ENCODE measurements at places on chromosomes 11 and 22.
A peak's percentile ranks its signal among the peaks of the same experiment; 100 is the strongest.

DNA sequence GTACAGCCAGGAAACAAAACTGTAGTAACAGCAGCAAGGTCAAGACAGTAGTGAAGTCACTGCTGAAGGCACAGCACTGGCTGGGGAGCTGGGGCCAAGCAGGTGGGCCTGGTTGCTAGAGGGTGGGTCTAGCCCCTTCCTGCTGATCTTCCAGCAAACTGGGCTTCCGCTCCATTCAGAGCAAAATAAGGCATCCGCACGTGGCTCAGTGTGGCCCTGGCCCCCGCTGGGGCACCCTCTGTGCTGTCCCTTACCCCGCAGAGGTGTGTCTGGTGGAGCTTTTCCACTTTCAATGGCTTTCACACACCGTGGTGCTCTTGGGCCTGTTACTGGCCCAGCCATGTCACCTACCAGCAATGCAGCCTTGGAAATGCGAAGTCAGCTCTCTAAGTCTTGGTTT is 162.4 kb upstream of the B3GAT1 start:
- DNase-seq, result no peak

DNA sequence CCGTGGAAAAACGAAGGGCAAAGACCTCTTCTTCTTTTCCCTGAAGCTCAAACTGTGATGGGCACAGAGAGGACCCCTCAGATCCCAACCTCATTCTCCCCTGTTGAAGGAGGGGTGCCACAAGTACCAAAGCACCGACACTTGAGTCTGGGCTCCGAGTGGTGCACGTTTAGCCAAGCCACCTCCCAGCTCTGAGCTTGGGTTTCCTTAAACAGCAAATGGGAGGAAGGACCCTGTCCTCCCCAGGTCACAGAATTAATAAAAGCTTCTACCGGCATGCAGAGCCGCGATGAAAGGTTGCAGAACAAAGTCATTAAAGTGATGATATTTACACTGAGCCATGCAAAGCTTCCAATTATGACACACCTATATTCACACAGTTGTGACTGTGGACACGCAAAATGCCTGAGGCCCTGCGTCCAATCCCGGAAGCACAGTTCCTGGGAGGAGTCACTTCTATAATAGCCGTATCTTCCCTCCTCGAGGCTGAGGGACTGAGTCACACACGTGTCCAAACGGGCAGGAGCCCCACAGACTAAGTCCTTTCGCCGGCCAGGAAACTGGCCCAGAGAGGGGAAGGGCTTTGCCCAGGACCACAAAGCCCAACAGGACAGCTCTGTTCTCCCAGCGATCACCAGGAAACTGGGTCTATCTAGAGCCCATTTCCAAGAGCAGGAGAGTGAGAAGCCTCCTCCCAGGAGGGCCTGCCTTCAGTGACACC is 922 bp upstream of the CSNK1E start:
- DNase-seq, result no peak

DNA sequence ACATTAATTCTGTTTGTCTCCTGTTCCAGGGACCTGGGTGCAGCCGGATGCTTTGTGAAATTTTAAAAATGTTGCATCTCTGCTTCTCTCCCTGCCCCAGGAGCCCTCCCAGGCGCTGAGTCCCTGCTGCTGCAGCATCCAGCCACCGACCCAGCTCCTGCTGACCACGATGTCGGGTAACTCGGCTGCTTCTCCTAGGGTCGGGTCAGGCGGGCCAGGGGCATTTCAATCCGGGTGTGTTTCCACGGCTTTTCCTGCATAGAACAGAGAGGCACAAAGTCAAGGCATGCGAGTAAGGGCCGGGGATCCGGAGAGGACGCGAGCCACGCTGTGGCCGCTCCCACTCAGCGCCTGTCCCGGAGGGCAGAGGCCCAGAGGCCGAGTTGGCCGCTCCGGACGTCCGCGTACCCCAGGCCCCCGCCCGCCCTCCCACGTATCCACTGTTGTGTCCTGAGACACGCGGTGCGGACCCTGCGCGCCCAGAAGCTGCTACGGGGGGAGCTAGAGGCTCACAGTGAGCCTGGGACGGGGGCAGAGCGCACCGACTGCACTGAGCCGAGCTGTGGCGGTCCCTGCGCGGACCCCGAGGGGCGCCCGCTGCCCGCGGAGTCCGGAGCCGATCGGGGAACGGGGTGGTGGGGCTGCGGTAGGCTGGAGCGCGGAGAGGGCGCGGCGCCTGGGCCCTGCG is at the start of gene POU2AF3:
Gene POU2AF3 (plus strand): TSS at position 134 of the 688 bp plus-strand sequence. CDS start 36 bp downstream, at position 170.
- no peak for DNase-seq

GRCh38 chr11:14336507-14337503 is 22.2 kb downstream of the RRAS2 start:
- no peak for DNase-seq

DNA sequence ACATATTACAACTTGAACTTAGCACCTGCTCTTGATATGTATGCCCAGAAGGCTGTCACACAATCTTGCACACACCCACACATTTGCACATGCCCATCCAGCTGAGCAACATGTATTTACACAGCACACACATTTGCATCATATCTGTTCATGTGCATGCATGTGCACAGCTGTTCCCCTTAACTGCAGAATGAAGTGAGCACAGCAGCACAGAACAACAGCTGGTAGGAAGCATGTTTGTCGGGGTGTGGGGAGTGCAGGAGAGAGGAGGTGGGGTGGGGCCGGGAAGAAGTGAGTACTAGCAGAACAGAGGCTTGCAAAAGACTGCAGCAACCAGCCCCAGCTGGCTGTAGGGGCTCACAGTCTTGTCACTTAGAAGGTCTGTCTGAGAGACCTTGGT is 296.5 kb downstream of the KIRREL3 start:
- DNase-seq, result no peak

DNA sequence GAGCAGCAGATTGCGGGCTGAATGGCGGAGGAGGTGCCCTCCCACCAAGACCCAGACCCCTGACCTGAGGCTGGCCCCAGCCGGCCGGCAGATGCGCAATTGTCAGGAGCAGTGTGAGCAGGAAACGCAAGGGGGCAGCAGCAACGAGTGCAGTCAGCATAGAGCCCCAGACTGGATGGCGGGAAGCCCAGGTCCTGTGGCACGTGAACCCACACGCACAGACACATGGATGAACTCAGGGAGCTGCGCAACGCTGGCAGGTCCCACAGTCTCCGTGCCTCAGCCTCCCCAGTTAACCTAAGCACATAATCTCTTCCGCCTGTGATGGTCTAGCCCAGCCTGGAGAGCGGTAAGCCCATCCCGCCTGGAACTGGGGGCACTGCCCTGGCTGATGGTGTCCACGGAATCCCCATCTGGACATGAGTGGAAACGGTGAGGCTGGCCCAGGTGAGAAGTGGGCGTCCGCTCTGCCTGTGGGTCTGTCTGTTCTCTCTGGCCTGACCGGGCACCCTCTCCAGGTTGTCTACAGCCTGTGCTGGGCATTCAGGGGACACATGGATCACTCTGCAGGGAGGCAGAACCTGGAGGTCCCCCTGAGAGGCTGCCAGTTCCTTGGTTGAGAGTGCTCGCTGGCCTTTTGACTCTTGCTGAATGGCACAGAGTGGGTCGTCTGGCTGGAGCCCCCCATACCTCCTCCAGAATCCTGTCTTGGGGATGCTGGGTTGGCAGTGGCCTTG is 626 bp upstream of the TBX10 start:
- peak; percentile 41 for DNase-seq

GRCh38 chr11:129234978-129235377 is 42.9 kb upstream of the ARHGAP32 start:
- DNase-seq, result no peak

GRCh38 chr11:78180751-78181150 is 7.7 kb downstream of the KCTD21 start:
- DNase-seq, result no peak

GRCh38 chr11:86954269-86955110 is 705 bp downstream of the FZD4 start:
- DNase-seq, result no peak

DNA sequence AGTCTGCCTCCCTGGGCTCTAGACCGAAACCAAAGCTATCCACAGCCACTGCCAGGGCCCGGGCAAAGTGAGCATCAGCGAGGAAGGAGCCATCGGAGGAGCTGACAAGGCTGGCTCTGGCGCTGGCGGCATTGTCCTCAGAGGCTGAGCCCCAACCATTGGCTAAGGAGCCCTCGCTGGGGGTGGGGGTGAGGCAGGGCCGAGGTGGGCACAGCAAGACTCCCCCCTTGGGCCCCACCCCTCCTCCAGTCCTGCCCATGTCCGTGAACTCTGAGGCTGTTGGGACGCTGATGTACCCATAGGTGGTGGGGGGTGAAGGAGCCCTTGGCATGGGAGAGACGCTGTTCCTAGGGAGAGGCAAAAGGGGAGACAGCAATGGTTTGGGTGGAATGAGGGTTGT is 11.2 kb downstream of the ROBO4 start:
- DNase-seq, result no peak

- no peak for DNase-seq
Measured at GRCh38 chr11:92843455-92843854, 126.0 kb upstream of the MTNR1B start.

DNA sequence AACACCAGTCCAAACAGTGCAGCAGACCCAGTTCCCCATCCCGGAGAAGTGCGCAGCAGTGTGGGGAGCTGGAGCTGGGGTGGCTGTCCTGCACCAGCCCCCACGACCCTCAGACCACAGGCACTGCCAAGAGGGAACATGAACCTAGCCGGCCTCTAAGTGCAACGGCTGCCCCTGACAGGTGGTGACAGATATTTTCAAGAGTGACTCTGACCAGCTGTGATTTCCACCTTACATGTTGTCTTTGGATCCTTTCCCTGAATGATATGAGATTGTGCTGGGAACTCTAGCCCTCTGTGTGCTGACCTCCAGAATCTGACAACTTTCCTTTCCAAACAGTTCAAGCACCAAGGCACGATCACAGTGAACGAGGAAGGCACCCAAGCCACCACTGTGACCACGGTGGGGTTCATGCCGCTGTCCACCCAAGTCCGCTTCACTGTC is 12.6 kb downstream of the SERPIND1 start:
- no peak for DNase-seq

GRCh38 chr11:123585206-123585605 is 69.2 kb downstream of the SCN3B start:
- no peak for DNase-seq

- DNase-seq, result no peak
Measured at GRCh38 chr11:27394781-27395228, 31.8 kb upstream of the CCDC34 start.

DNA sequence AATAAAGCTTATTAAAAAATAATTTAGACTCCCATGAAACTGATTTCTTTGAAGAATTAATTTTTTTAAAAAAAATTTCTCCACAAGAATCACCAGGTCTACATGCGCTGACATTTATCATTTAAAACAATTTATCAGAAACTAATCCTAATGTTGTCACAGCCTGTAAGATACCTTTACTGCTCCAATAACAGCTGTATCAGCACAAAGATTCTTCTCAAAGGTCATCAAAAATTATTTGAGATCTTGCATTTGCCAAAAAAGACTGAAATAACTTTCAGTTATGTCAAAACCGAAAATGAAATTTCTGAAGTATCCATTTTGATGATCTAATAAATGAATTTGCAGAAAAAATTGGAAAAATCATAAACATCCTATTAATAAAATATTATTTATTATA is 8.1 kb downstream of the KRTAP5-5 start:
- DNase-seq, result no peak

GRCh38 chr22:50250555-50251476 is at the start of gene HDAC10:
Gene HDAC10 (minus strand): TSS chr22:50251265. CDS start chr22:50251032, 233 bp downstream.
- peak; percentile 55 for DNase-seq

GRCh38 chr11:11415901-11416300 is 62.9 kb upstream of the CSNK2A3 start:
- DNase-seq, result no peak

- no peak for DNase-seq
Measured at GRCh38 chr11:121700968-121701367, 248.2 kb upstream of the SORL1-AS1 start.

GRCh38 chr11:120270386-120270785 is 30.4 kb downstream of the POU2F3 start:
- no peak for DNase-seq

DNA sequence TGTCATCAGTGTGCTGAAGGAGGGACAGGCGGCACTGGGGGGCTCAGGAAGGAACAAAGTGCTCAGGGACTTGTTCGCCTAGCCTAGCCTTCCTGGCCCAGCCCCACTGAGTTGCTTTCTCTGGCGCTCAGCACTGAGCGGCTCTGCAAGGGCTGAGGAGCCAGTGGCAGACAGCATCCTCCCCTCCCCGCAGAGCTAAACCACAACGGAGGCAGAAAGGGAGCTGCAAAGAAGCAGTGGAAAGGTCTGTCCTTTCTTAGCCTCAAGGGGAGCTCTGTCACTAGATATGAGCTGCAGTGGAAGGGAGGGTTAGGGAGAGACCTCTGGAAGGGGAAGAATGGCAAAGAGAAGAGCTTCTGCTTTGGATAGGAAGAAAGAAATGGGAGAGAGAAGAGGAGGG is 89.7 kb upstream of the PHOX2A start:
- DNase-seq, result no peak

- DNase-seq, result no peak
Measured at GRCh38 chr22:48494256-48494967, 1333.3 kb downstream of the BRD1 start.

DNA sequence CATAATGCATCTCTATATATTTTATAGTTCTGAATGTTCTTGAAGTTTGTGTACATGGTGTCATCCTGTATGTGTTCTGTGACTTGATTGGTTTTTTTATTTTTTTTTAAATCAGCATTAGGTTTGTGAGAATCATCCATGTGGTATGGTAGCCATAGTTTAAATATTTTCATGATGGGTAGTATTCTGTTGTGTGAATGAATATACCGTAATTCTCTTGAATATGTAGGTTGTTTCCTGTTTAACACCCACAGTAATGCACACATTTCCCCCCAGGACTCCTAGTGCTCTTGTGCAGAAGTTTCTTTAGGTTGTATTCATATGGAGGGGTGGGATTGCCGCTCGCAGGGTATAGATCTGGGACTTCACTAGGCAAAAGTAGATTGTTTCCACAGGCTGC is 2.0 kb downstream of the PACS1 start:
- DNase-seq, result no peak

DNA sequence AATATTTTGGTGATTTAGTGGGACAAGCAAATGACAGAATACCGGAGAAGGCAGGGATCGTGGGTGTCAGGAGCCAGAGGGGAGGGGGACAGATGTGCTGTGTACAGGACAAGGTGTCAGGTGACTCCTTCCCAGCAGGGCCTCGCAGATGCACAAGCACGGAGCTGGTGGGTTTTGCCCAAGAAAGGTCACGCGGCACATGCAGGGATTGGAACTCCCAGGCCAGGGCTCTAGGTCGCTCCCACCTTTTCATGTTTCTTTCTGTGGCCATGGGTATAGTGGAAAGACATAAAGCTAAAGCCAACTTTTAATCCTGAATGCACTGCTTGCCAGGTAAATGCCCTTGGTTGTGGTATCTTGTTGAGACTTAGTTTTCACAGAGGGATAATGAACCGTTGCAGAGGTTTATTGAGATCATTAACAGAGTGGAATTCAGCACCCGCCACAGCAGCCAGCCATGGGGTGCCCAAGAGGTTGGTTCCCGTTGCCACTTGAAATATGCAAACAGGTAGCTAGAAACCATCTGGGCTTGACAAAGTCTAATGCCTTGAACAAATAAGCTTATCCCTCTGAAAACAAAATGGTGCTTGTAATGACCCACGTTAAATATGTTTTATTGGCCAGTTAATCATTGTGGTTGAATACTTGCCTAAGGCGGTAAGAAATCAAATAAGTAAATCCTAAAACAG is 10.1 kb downstream of the C22orf23 start:
- DNase-seq, result no peak

Measured in activated gamma-delta T cell treated with anti-CD3 and anti-CD28 coated beads, Interleukin-2, amount 50 U/mL, for 16 hours (primary cell).